Aorta (tissue), 5 donors: ENCODE measurements at places on chromosomes 7 and 10. TPM values are rescaled to one million over a fixed set of nuclear protein-coding genes. Genes with fewer than 3 reads are reported as not detected.
A peak's percentile ranks its signal among the peaks of the same experiment; 100 is the strongest.

DNA sequence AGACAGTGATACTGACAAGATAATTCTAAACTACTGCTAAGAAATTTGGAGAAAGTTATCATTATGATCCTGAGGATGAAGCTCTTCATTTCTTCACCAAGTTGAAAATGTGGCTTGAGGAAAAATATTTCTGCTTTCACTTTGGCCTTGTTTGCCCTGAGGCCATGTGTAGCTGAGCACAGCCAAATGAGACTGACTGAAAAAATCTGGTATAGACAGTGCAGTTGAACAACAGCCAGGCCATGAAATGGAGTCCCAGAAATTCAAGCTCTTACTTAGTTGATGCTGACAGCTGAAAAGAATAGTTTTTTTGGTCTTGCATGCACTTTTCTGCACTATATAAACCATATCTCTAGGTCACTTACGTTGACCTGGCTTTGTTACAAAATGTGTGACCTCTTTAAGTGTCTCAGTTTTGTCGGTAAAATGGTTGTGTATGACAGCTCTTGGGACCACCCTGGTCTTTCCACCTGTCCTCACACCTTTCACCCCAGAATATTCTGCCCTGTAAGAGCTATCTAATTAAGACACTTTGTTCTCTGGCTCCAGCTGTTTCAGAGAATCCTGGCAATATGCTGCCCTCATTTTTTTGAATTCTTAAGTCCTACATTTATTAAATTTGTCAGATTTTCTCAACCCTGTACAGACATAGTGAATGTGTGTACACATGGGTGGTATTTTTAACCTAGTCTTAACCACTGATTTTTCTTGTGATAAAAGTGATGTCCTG is 91.3 kb downstream of the CD36 start:
- DNase-seq = peak; percentile 38

- no peak for DNase-seq
Measured at GRCh38 chr10:73253225-73253555, 746 bp upstream of the MRPS16 start.

DNA sequence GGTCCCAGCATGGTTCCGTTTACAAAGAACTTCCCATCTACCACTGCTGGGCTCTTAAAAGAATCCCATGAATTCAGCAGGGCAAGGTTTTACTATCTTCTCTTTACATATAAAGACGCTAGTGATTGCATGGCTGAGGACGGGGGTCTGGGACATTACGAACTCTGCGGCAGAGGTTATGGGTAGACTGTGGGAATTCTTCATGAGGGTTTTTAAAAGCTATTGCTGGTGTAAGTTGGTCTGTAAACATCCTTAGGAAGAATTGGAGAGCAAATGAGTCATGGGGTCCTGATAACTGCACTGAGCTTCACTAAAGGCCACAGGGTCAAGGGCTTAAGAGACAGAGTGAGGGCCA is 53.1 kb upstream of the TMEM72 start:
- no peak for DNase-seq

DNA sequence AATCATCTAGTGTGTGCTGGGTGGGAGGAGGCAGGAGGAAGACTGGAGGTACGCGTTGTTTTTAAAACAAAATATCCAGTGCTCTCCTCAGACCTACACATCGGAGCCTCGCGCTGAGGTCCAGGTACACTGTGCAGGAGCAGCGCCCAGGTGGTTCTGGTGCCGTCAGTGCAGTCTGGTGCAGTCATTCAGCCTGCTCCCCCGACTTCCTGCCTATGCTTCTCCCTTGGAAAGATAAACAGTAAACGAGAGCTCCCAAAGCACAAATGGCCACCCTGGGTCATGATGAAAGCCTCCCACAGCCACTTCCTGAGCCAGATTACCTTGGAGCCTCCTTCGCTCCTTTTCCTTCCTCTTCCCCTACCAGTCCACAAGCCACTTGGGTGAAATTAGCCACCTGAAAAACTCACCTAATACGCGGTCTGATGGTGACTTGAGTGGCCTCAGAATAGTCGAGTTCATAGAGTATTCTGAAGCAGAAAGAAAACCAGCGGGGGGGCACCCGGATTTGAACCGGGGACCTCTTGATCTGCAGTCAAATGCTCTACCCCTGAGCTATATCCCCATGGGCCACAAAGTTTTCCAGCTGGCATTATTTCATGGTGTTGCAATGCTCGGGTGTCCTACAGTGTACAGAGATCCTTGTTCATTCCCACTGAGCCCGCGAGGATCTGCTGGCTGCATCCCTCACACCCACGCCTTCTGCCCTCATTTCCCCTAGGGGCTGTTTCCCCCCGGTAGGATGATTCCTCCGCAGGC is 82.5 kb downstream of the ZNF467 start:
- DNase-seq = no peak

- DNase-seq = no peak
Measured at GRCh38 chr7:4225361-4225771, 456.7 kb upstream of the FOXK1 start.

GRCh38 chr10:79406683-79407422 is 38.6 kb downstream of the ZCCHC24 start:
- no peak for DNase-seq

- DNase-seq = no peak
Measured at GRCh38 chr10:8298896-8299570, 244.5 kb downstream of the GATA3 start.

Gene EGFR
- total RNA-seq = 70.5 TPM

Gene PSD
- total RNA-seq = 1.4 TPM

Gene EMX2
- total RNA-seq = 1.6 TPM

Gene TCF7L2
- 57.8 TPM for total RNA-seq

Gene DNAJC2
- 23.5 TPM for total RNA-seq

Gene C10orf90
- not detected for total RNA-seq

Gene ADAP1
- 10.8 TPM for total RNA-seq
